Left lung (tissue), 14 donors: ENCODE measurements at places on chromosomes 2 and 18. TPM values are rescaled to one million over a fixed set of nuclear protein-coding genes. Genes with fewer than 3 reads are reported as not detected.

DNA sequence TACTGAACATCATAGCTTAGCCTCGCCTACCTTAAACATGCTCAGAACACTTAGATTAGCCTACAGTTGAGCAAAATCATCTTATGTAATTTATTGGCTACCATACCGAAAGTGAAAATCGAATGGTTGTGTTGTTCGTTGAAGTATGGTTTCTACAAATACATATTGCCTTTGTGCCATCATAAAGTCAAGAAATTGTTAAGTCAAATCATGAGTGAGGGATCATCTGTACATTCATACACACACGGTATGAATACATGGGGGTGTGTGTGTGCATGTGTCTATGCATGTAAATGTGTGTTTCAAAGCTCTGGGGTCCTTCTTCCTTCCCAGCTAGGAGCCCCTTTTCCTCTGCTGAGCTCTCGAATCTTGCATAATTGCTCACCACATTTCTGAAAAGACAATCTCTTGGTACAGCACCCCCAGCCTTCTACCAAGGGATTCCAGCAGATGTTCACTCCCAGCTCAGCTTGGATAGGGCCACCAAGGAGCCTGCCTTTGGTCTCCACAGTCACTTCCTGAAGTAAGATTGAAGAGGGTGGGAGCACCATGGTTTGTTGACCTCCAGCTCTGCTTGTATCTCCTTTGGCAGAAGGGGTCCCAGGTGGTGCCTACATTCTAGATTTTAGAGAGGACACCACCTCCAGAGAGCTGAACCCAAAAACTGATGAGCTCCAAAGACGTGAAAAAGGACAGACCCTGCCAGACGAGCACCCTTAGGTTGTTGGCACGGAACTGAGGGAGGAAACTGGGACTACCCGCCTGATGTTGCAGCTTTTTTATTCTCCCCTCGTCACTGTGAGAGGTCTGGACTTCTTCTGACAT, 33.2 kb upstream of the CYP1B1 start:
- no peak for DNase-seq

DNA sequence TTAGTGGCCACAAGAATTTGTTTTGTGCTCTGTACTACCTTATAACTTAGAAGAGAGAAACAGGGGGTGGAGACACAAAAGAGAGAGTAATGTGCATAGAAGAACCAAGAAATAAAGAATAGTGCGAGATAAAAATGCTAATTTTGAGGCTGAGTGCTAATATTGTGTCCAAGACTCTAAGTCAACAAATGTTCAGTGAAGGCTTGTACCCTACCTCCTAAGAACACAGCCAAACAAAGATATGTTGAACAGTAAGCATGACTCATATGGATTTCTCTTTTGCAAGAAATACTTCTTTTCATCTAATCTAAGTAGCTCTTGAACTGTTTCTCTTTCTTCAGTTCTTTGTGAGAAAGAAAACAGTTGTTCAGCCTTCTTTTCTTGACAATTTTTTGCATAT, 45.2 kb downstream of the GAREM1 start:
- no peak for DNase-seq

GRCh38 chr2:47295131-47295980, 107.6 kb upstream of the MSH2 start:
- DNase-seq, result no peak

Gene MRPL33
- polyA plus RNA-seq, result 98.5 TPM

Gene TRIM54
- not detected for polyA plus RNA-seq
